ENCODE measurements at places on chromosomes 11 and 22. TPM values are rescaled to one million over a fixed set of nuclear protein-coding genes. Genes with fewer than 3 reads are reported as not detected.
A peak's percentile ranks its signal among the peaks of the same experiment; 100 is the strongest.

DNA sequence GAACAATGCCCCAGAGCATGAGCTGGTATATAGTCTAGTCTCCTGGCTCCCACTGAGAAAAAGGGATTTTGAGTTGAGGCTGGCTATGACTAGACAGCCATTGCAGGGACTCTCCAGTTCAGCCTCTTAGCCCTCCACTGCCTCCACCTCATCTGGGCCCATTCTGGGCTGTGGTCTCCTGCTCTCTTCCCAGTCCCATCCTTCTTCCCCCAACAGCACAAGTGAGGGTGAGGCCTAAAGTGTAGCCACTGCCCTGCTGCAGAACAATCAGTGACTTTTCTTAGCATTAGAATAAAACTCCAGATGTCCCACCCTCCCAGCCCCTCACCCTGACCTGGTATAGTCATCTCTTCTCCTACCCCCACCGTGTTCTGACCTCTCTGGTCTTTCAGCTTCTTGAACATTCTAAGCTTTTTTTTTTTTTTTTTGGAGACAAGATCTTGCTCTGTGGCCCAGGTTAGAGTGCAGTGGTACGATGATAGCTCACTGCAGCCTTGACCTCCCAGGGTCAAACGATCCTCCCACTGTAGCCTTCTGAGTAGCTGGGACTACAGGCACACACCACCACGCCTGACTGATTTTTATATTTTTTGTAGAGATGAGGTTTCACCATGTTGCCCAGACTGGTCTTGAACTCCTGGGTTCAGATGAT lies 4.3 kb downstream of the MED15 start:
- peak overlapping the region; percentile 97 for H3K27ac ChIP-seq
- H3K4me1 ChIP-seq, result peaks cover 93% of the 10 kb centered on the region

DNA sequence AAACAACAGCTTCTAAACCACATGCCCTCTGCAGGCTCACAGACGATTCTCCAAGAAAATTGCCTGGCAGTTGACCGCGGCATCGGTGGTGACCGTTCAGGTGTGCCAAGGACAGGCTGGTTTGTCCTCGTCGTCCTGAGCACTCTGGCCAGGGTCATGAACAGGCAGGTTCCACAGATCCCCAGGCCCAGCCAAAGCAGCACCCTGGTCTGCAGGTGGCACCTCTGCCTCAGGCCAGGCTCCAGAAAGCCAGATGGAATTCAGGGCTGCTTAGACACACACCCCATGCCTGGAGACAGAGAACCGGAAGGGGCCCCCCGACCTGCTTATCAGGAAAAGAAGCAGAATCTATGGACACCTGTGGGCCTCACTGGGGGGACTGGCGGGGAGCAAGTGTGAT lies 338.7 kb downstream of the BRD1 start:
- no peak overlapping the region for H3K27ac ChIP-seq
- peaks cover 24% of the 10 kb centered on the region for H3K27me3 ChIP-seq
- no peak for DNase-seq
- H3K4me3 ChIP-seq, result no peak overlapping the region
- H3K4me1 ChIP-seq, result no peaks in the 10 kb centered on the region

Gene PHETA2
- 3.4 TPM for total RNA-seq

Gene APOA5
- total RNA-seq, result not detected

DNA sequence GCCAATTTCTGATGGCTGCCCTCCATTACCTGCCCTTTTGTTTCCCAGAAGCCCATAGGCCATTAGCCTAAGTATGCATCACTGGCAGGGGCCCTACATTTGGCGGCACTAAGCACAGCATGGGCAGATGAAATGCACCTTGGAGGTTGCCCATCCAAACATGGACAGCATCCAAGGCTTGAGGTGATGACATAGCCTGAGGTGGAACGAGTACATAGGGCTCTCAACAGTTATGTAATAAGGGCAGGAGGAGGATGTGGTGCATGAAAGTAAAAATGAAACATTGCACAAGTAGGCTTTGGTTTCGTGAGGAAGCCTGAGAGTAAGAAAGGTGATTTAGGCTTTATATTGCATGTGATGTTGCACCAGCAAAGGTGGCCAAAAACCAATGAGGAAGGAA lies 148.1 kb downstream of the FAM76B start:
- no peaks in the 10 kb centered on the region for H3K27me3 ChIP-seq
- H3K4me3 ChIP-seq, result no peak overlapping the region
- no peaks in the 10 kb centered on the region for H3K4me1 ChIP-seq
- no peak for DNase-seq
- no peak overlapping the region for H3K27ac ChIP-seq
- no peaks in the 10 kb centered on the region for H3K36me3 ChIP-seq

- no peak overlapping the region for H3K27ac ChIP-seq
- H3K4me1 ChIP-seq, result no peaks in the 10 kb centered on the region
- no peak for DNase-seq
- no peak overlapping the region for H3K4me3 ChIP-seq
Measured at GRCh38 chr11:117251506-117251905, 19.0 kb downstream of the RNF214 start.

Gene SSTR3
- not detected for total RNA-seq

Gene CCDC73
- total RNA-seq, result not detected
